ENCODE measurements at places on chromosomes 2 and 18. TPM values are rescaled to one million over a fixed set of nuclear protein-coding genes. Genes with fewer than 3 reads are reported as not detected.

- H3K4me3 ChIP-seq, result no peak overlapping the region
- H3K27ac ChIP-seq, result no peak overlapping the region
- H3K27me3 ChIP-seq, result peaks cover under 1% of the 10 kb centered on the region
- H3K4me1 ChIP-seq, result no peaks in the 10 kb centered on the region
- H3K36me3 ChIP-seq, result no peaks in the 10 kb centered on the region
Observed at GRCh38 chr18:75574187-75574586, 146.7 kb upstream of the SMIM21 start.

- H3K27ac ChIP-seq, result peak overlapping the region; percentile 59
- H3K27me3 ChIP-seq, result no peaks in the 10 kb centered on the region
- peaks cover 51% of the 10 kb centered on the region for H3K4me1 ChIP-seq
Observed at GRCh38 chr2:143223556-143223955, 94.3 kb downstream of the ARHGAP15 start.

GRCh38 chr2:73053316-73054114, 18.0 kb downstream of the SFXN5 start:
- H3K4me3 ChIP-seq, result no peak overlapping the region
- no peaks in the 10 kb centered on the region for H3K27me3 ChIP-seq
- H3K27ac ChIP-seq, result no peak overlapping the region
- peaks cover 14% of the 10 kb centered on the region for H3K36me3 ChIP-seq

- H3K36me3 ChIP-seq, result no peaks in the 10 kb centered on the region
- H3K4me1 ChIP-seq, result no peaks in the 10 kb centered on the region
- H3K27me3 ChIP-seq, result no peaks in the 10 kb centered on the region
- H3K4me3 ChIP-seq, result no peak overlapping the region
Observed at GRCh38 chr18:7896161-7896560, 329.0 kb downstream of the PTPRM start.

DNA sequence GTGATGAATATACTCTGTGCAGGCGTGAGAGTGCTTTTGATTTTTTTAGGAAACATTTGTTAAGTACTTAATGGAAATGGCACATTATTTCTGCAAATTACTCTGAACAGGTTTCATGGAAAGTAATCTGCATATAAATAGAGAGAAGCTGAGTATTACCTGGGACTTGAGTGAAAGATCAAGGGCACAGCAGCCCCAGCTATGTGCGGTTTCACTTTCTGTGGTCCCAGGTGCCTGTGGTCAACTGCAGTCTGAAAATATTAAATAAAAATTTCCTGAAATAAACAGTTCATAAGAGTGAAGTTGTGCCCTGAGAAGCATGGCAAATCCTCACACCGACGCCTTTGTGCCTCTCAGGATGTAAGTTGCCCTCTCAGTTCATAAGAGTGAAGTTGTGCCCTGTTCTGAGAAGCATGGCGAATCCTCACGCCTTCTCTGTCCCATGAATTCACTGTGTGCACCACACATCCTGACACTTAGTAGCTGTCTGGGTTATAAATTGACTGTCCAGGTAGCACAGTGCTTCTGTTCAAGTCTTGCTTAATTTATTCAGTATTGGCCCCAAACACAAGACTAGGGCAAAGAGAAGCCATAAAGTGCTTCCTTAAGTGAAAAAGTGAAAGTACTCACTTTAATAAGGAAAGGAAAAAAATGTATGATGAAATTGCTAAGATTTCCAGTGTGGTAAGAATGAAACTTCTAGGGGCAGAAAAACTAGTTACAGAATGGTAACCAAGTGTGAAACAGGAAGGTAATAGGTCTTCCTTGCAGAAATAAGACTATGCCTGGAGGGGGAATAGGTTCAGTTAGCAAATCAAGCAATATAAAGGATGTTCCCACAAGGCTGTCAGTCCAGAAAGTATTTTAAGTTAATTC, 4.3 kb upstream of the SNTG2 start:
- peaks cover 18% of the 10 kb centered on the region for H3K27me3 ChIP-seq
- peaks cover 6% of the 10 kb centered on the region for H3K36me3 ChIP-seq
- peak; percentile 65 for DNase-seq
- H3K4me3 ChIP-seq, result peak overlapping the region; percentile 56

The POMC gene
- total RNA-seq, result 5.5 TPM

The DPP4 gene
- total RNA-seq, result 26.4 TPM
